Posterior vena cava (tissue), 2 donors: ENCODE measurements at places on chromosomes 4 and X. TPM values are rescaled to one million over a fixed set of nuclear protein-coding genes. Genes with fewer than 3 reads are reported as not detected.

MMRN1 gene
- total RNA-seq, result 72.8 TPM

- no peak for DNase-seq
Observed at GRCh38 chr4:11774346-11774745, 345.7 kb upstream of the HS3ST1 start.

SH3BGRL gene
- total RNA-seq, result 170 TPM

DNA sequence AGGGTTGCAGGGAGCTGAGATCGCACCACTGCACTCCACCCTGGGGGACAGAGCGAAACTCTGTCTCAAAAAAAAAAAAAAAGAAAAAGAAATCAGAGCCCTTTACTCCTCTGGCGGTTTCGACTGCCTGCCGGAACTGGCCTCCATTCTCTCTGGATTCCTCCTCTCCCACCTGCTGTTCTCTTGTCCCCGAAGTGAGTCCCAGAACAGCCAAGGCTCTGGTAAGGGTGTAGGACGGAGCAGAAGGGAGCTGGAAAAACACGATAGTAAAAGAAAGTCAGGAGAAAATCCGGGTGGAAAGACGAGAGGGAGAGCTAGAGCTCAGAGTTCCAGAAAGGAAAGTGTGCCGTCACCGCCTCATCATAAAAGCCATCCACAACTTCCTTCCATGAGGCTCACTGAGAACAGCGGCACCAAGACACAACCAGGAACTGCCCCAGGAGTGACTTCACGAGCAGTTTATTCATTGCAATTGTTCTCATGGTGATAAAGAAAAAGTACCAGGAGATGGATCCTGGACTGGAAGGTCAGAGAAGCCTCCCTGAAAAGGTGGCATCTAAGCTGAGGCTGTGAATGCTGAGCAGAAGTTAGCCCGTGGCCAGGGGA, 12.3 kb downstream of the TLR3 start:
- no peak for DNase-seq

DMP1 gene
- not detected for total RNA-seq

- DNase-seq, result no peak
Observed at GRCh38 chrX:44829832-44830231, 14.0 kb upstream of the DUSP21 start.

PRDM5 gene
- 19.4 TPM for total RNA-seq

CTAG2 gene
- total RNA-seq, result 1.2 TPM

DNA sequence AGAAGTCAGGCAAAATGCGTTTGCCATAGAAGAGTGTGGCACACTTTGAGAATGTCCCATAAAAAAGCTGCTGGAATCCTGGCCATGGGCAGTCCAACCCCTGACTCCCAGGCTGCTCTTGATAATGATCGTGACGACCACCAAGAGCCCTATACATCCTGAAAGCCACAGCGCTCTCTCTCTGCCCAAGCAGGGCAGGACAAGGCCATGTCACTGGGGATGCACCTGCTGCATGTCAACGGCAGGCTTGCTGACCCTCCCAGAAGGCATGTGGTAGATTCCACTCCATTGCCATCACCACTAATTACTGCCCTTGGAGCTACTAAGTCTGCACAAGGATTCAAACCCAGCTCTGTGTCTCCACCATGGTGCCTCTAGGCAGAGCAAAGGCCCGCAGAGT, 144.5 kb downstream of the EVC2 start:
- DNase-seq, result no peak

GRCh38 chr4:16222957-16223527, 3.2 kb downstream of the TAPT1 start:
- DNase-seq, result no peak

TMSB15C gene
- 4.0 TPM for total RNA-seq

RAB39B gene
- total RNA-seq, result 0.19 TPM

DNA sequence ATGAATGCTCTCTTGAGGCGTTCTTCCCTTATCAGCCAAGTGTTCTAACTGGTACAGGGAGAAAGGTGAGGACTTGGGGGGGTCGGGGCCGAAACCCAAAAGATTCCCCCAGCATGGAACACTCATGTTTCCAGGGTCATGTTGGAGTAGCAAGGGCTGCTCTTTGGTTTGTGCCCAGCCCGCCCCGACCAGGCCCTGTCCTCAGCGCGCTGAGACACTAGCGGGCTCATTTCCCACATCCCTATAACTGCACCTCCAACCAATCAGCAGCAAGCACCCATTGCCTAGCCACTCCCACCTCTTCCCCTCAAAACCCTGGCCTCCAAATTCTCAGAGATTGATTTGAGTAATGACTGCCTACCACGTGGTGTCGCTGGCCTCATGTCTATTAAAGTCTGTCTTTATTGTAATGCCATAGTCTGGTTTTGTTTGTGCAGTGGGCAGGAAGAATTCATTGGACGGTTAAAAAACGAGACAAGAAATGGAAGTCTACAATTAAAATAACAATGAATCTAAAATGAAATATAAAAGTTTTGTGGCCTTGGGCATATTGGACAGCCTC, 1928.4 kb downstream of the STIM2 start:
- no peak for DNase-seq

GRCh38 chr4:17232566-17233253, 279.2 kb downstream of the QDPR start:
- no peak for DNase-seq

SOX3 gene
- total RNA-seq, result not detected

PHKA2 gene
- 14.7 TPM for total RNA-seq

- no peak for DNase-seq
Observed at GRCh38 chr4:84146300-84146959, 352.7 kb downstream of the NKX6-1 start.

RPA4 gene
- total RNA-seq, result 1.4 TPM

GRCh38 chr4:182560358-182560757, 317.2 kb downstream of the TENM3 start:
- DNase-seq, result no peak

- no peak for DNase-seq
Observed at GRCh38 chrX:6500719-6501118, 34.2 kb downstream of the VCX3A start.

KLKB1 gene
- total RNA-seq, result 0.83 TPM
